ENCODE measurements at places on chromosomes 3 and 15. TPM values are rescaled to one million over a fixed set of nuclear protein-coding genes. Genes with fewer than 3 reads are reported as not detected.

GRCh38 chr3:66488492-66488891 is 12.3 kb downstream of the LRIG1 start:
- no peak for DNase-seq

- peak; percentile 98 for DNase-seq
These were observed 636 bp upstream of the STT3B start for GRCh38 chr3:31531992-31532586.

DNA sequence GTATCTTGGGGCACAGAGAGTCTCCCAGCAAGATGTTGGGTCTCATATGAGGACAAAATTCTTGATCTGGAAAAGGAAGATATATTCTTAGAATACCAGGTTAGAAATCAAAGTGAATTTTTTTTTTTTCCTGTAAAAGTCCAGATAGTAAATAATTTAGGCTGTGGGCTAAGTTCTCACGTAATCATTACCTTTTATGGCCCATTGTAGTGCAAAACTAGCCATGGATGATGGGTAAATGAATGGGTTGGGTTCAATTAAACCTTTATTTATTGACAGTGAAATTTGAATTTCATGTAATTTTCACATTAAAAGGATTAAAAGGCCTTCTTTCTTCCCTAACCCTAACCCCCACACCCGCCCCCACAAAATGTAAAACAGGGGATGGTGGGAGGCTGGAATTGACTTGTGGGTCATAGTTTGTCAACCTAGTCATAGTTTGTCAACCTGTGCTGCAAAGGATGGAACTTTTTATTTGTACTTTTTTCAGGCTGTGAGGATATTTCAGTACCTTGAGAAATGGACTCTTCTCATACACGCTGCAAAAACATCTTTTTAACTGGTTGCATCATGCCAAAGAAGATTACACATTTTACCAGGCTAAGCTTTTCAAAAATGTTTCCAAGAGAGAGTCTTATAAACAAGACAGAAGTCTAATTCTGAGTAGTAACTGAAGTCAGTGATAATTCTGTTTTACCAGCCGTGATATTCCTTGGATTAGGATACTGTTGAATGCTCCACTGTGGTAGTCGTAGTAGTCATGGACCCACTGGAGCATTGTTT is 138.8 kb downstream of the AKAP13 start:
- DNase-seq = no peak

The ROPN1 gene
- not detected for total RNA-seq
